Hippocampal formation (tissue), 2 donors: ENCODE measurements at places on chromosomes 12 and 14.

GRCh38 chr14:72617391-72618031 is 276.4 kb downstream of the DPF3 start:
- DNase-seq, result no peak

DNA sequence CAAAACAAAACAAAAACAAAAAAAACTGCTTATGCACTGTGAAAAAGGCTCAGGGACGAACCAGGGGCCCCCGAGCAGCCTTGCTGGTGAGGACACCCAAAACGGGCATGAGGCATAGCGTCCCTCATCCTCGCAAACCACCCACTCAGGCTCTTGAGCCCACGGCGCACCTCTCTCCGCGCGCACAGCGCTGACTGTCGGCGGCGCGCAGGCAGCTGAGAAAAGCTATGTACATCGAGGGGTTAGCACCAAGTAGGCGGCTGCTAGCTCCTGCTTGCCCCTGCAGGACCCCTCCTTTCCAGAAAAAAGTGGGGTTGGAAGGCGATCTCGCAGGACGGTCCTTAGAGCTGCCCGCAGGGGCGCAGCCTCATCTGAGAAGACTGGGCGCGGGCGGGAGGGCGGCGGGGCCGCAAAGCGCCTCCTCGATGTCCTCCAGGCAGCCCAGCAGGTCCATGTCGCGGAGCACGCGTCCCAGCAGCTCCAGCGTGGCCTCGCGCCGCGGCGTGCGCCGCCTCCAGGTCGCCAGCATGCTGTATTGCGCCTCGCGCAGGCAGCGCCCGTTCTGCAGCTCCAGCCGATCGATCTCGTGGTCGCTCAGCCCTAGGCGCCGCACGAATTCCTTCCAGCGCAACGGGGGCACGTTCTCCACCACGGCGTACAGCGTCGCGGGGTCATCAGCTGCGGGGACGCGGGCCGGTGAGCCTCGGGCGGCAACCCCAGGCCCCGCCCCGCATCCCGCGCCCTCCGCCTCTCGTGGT is 12.8 kb downstream of the TNFRSF1A start:
- DNase-seq, result no peak

- DNase-seq, result no peak
Observed at GRCh38 chr14:100214770-100215083, 24.2 kb upstream of the YY1 start.

DNA sequence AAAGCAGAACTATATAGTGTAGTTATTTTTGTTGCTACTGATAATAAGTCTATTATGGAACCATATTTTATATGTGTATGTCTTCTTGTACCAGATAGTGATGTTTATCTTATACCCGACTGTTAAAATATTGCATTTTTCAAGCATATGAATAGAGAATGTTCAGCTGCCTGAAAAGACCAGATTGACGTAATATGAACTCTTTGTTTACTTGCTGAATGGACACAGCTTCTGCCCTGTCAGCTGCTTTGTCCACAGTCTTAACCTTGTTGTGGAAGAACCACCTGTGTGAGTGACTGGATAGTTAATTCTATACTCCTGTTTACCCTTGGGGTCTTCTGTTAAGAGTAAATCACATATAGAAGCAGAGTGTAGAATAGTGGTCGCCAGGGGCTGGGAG is 109.3 kb downstream of the LGR5 start:
- DNase-seq, result peak; percentile 7

GRCh38 chr14:33307691-33308251 is 369.1 kb downstream of the NPAS3 start:
- peak; percentile 32 for DNase-seq

DNA sequence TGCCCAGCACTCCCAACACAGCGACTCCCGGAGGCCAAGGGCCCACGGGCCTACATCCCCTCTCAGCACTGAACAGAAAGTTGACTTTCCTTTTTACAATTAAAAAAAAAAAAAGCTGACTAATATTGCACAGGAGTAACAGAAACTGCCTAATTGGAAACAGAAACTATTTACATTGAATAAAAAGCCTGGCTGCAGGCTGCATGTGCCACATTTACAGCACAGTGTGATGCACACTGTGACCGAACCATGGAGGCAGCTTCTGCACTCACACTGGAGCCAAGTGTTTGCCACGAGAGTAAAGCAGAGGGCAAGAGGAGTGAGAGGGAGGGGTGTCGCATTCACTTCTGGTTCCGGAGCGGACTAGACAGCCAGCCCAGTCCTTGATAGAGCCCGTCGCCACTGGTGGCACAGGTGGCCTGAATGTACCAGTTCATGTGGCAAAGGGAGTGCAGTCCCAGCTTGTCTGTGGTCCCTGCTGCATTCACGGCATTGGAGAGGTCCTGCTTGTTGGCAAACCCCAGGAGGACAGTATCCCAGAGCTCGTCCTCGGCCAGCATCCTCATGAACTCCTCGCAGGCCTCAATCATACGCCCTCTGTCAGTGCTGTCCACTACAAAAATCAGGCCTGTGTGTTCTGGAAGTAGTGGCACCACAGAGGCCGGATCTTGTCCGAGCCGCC is 59.2 kb downstream of the SPPL3 start:
- no peak for DNase-seq

GRCh38 chr12:91640021-91640420 is 457.4 kb upstream of the DCN start:
- no peak for DNase-seq

DNA sequence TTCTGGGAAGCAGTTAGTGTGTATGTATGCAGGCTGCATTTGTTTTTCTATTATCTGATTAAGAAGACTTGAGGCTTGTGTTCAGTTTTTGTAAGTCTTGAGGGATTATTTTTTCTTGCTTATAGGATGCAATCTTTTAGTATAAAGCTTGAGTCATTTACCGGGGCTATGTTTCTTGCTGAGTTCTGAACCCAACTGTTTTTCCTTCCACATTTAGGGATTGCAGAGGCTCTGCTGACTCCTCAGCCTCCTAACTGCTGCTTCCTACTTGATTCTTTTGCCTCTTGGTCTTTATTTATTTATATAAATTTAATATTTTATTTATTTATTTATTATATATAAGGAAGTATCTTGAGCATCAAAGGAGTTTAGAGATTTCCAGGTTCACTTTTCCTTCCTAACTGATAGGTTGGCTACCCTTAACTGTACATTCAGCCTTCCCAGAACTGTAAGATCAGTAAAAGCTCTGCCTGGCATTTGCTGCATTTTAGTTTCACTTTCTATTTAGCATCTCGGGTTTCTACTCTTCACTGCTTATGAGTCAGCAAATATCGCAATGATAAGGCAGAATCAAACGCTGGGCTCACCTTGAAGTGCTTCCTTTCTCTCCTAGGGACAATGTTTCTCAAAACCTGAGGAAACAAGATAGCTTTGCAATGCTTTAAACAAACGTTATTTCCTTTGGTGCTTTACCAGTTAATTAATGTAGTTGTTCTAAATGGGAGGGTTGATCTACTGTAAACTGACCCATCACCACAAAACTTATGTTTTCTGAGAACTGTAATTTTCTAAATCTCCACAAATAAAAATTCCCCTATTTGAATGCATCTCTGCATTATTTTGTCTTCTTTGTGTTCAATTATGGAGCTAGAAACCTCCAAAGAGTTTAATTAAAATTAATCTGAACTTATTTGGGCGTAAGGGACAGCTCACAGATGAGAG is 1183.7 kb upstream of the TMEM132C start:
- no peak for DNase-seq

GRCh38 chr14:71328183-71328582 is 420.9 kb downstream of the PCNX1 start:
- DNase-seq, result no peak

DNA sequence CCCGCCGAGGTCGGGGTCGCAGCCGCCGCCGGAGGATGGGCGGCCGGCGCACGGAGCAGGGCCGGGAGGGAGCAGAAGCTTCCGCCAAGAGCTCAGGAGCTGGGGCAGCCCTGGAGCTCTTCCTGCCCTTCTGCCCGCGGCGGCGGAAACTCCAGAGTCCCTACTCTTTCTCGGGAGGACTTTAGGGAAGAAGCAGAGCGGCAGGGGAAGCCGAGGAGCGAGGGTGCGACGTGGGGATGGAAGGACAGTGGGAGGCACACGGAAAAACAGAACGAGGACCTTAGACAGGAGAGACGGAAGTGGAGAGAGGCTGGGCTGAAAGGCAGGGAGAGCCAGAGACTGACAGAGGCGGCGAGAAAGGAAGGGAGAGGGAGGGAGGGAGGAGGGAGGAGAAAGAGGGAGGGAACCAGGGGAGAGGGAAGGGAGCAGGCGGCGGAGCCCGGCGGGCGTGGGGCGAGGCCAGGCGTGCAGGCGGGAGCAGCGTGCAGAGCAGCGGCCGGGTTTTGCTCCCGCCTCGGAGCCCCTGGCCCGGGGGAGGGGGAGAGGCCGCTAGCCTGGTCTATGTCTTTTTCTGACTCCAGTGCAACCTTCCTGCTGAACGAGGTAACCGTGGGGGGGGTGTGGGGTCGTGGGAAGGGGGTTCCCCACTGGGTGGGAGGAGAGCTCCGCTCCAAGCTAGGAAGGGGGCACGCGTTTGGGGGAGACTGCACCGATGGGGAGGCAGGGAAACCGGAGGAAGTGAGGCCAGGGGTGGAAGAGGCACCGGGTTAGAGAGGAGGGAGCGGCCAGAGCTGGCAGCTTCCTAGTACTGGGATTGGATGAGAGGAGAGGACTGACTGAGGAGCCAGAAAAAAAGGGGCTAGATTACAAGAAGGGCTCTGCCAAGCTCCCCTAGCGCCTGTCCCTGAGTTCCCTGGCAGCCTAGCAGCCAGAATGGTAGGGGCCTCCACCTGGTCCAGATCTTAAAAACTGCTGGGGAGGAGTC is 2.9 kb upstream of the CACNB3 start:
- peak; percentile 50 for DNase-seq

DNA sequence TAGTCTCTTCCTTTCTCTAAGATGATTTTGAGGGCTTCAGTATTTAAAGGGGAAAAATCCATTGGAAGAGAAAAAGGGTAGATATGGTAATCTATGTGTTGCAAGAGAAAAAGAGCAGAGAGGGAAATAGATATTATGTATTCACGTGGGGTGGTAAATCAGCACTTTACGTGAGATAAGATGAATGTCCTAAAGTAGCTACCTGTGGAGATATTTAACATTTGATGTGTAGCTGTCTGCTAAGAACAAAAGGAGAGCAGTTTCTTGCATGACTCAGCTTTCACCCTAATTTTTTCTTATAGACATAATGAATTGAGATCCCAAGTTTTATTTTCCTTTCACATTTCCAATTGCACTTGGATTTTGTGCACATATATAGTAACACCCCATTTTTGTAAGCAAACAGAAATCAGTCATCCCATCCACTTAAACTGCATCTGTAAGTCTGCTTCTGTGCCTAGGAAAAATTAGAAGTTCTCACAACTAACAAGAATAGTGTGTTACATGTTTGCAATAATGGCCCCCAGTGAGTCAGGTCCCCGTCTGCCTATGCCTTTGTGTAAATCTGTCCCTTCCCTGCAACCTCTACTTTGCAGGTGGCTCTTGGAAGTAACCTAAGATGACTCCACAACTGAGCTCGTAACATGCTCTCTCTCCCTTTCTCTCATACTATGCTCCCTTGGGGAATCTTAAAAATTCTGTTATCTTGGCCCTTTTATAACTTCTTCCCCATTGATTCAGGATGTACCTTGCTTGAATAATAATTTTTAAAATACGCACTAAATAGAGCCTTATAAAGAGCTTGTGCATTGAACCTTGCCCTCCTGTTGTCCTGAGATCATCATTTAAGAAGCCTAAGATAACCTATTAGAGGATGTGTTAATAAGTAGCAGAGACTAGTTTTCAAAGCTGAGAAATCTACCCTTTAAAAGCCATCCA is 3.7 kb downstream of the TMTC3 start:
- DNase-seq, result no peak

GRCh38 chr14:73125746-73126145 is 10.6 kb upstream of the PSEN1 start:
- DNase-seq, result no peak

DNA sequence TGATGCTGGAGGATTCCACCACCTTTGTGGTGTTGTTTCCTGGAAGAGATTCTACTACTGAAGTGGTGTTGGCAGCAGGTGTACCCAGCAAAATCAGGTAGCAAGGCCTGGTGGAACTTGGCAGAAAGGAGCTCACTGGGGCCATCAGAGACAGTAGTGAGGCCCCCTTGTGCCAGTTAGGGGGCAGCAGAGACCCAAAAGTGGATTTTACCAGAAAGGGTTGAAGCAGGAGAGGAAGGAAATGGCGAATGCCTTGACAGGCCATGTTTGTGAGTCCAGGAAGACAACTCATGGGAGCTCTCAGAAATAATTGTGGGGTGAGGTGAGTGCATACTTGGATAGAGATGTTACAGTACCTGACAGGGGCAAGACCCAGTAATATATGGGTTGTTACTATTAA is 137.7 kb upstream of the FGD4 start:
- no peak for DNase-seq

GRCh38 chr12:60093428-60093827 is 497.6 kb downstream of the SLC16A7 start:
- DNase-seq, result no peak

DNA sequence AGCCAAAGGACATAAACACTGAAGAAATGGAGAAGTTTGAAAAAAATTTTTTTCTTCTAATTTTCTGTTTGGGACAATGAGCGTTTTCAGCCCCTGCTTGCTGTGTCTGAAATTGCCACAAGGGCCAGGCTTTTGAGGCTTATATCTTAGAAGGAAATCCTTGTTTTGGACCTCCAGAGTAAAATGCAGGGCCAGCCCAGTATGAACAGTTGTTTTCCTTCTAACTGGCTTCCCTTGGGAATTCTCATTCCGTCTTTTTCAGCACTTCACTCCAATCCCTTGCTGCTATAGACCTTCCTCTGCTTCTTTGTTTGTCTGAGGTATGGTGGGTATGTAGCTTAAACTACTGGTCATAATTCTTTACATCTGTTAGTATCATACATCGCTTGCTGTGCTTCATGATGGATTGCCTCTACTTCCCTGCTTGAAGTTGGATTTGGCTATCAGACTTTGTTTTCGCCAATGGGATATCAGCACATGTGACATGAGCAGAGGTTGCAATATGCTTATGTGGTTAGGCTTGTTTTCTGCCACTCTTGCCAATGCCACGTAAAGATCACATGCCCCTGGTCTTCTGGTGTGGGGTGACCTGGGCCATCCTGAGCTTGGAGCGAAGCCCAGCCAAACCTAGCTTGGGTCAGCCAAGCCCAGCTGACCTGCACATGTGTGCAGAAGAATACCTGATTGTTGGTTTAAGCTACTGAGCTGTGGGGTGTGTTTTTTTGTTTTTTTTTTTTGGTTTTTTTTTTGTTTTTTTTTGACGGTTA is 64.7 kb downstream of the AVPR1A start:
- DNase-seq, result no peak

DNA sequence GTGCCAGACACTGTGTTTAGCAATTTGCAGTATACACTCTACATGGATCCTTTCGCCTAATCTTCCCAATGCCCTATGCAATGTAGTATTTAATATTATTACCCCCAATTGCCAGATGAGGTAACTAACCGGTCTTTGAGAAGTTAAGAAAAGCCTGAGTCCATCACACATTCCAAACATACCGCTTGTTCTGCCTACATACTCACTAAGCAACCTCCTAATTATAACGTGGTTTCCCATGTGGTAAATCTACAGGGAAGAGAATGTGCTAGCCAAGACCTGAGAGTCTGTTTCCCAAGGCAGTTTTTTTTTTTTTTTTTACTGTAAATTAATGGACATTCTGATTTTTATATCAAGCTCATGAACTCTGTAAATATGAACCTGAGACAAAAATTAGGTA is 37.2 kb downstream of the ATP2B1 start:
- no peak for DNase-seq

- no peak for DNase-seq
Observed at GRCh38 chr12:34126239-34126641, 103.9 kb downstream of the ALG10 start.
